NCI-H187 (cell line): ENCODE measurements at places on chromosomes 7 and 10.

- no peak for DNase-seq
These were observed 906.7 kb upstream of the CELF2 start for GRCh38 chr10:10110844-10111490.

DNA sequence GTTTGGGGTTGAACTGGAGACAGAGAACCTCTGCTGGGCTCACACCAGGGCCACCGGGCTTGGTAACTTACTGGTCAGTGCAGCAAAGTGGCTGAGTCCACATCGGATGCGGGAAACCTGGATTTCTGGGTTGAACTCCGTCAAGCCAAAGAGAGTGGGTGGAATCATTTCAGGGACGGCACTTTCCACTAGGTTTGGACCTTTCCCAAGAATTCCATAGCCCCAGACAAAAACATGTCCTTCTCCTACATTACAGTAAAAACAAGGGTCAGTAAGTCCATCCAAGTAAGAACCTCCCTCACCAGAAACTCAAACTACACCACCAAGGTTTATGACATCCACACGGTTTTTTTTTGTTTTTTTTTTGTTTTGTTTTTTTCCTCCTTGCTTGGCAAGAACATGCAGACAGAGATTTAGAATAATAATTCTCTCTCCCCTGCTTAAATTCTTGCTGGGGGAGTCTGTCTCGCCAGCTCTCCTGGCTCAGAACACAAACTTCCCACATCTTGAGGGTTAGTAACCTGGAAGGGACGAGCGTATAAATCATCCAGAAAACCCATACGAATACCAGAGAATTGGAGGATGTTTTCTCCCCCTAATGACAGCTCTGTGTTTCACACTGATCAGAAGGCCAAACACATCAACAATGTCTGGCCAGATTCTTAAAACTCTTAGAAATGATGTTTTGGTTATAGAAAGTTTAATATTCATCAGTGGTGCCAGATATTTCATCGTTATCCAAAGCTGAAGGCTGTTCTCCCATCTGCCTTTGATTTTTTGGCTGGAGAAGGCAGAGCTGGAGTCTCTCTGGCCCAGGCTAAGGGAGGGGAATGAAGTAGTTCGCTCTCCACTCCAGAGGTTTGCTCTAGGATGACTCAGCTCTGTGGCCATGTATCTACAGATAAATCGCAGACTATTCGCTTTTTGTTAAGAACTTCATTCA, 17.5 kb downstream of the RCC1L start:
- no peak for DNase-seq

- no peak for DNase-seq
These were observed 259.8 kb downstream of the GLI3 start for GRCh38 chr7:41977151-41977651.

- no peak for DNase-seq
These were observed 649.6 kb downstream of the LRMDA start for GRCh38 chr10:76080991-76081390.

- DNase-seq = no peak
These were observed 219.6 kb upstream of the SHH start for GRCh38 chr7:156031679-156032478.

DNA sequence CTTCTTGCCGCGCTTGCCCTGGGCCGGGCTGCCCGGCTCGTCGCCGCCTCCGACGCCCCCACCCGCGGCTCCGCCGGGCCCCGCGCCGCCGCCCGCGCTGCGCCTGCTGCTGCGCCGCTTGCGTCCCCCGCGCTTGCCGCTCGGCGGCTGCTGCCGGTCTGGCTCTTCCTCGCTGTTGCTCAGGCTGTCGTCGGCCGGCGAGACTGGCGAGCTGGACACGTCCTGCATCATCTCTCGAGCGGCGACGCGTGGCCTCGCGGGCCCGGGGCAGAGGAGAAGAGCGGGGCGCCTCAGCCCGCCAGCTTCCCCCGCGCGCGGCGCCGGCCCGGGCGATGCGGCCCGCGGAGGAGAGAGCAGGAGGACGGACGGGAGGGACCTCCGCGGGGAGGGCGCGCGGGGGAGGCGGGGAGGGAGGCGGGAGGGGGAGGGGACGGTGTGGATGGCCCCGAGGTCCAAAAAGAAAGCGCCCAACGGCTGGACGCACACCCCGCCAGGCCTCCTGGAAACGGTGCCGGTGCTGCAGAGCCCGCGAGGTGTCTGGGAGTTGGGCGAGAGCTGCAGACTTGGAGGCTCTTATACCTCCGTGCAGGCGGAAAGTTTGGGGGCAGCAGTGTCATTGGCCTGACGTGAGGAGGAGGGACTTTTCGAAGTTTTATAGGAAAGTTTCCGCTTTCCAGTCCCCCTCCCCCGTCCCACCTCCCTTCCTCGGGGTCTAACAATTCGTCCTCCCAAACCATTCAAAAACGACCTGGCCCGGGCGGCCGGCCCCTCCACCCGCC, at the start of gene TWIST1:
Gene TWIST1, minus strand, starts transcription at position 546 of the 779 bp plus-strand sequence. Its CDS starts 315 bp downstream, at position 231.
- no peak for DNase-seq

DNA sequence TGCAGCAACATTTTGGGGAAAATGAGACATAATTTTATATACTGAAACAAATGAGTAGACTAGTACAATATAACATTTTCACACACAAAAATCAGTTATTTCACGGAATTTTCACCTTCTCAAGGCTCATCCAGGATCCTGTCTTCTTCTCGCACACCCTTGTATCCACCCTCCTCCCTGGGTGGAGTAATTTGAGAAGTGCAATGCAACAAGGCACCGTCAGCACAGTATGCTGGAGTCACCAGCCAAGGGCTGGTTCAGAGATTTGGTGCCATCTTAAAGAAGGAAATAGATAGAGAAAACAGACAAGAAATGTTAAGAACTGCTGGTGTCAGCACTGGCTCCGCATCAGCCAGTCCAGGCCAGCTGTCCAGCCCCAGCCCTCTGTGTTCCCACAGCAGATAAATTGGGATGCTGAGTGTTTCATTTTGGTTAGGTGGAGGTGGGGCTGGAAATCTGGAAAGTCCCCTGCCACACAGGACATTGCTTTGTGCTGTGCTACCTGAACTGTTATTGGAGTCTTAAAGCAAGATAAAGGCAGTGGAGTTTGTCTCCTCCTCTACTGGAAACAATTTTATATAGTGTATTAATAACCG, 176.1 kb downstream of the ABCA13 start:
- no peak for DNase-seq

- no peak for DNase-seq
These were observed 531.7 kb downstream of the DNAJB9 start for GRCh38 chr7:109101332-109101731.

DNA sequence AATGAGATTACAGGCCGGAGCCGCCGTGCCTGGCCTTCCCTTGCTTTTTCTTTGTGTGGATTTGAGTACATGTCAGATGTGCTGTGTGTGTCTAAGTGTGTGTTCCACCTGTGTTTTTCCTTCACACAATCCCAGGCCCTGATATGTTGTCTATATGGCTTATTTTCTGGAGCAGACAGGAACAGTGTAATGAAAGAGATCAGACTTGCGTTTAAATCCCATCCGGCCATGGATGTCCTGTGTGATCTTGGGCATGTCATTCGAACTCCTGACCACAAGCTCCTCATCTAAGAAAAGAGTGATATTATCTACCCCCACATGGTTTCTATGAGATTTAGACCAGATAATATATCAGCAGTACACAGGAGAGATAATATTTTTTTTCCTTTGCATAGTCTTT, 37.2 kb downstream of the APBB1IP start:
- DNase-seq = no peak

DNA sequence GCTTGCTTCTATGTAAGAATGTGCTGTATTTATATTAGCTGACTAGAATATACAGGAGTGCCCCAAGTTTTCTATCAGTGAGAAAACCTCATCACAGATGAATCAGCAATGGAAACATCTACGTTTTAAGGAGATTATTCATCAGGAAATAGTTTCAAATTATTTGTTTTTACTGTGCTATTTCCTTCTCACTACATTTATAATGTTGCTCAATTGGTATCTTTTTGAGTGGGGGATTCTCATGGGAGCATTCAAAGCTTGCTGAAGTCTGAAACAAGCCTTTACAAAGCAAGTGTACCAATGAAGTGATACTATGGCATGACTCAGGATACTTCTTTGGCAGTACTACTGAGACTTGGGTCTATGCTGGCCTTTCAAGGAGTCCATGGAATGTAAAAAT, 191.1 kb upstream of the SLC26A5 start:
- DNase-seq = no peak

- no peak for DNase-seq
These were observed 330.0 kb upstream of the GLI3 start for GRCh38 chr7:42567051-42567450.

DNA sequence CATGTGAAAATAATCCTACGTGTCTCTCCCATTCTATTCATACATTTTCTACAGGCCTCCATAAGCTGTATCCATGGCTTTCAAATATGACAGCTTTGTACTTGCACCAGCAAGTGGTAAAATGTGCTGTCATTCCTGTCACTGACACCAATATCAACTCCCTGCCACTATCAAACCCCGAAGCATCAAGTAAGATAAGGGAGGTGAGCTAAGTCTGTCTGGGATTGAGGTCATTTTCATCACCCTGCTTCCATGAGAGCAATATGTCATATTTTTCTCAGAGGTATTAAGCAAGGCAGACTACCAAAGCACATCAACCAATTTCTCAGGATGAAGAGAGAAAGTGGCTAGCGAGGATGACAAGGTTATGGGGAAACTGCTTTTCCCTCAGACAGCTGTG, 11.1 kb downstream of the GPR22 start:
- no peak for DNase-seq

DNA sequence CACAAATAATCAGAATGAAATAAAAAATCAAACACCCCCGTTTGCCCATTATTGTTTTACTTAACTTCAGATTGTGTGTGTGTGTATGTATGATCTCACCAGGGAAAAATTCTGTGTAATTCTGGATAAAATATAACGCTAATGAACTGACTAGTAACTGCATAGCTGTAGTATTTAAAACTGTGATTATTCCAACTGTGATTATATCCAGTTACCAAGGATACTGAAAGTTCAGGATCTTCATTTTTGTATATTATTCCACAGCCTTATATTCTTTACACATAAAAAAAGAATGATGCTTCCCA, 2.9 kb downstream of the TWIST1 start:
- DNase-seq = no peak

DNA sequence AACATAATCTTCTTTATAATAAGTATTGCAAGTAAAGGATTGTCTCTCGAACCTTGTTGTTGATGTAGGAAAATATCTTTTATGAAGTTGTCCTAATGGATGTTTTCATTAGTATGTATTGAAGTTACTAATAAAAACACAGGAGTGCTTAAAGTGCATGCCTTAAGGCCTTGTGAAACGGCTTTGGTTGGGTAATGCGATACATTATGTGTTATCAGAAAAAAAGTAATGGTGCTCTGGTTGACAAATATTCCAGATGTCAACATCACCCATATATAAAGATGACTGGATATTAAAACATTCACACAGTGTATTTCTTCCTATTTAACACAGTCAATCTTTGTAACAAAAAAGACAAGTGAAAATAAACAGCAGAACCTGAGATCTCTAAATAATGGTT, 310.7 kb downstream of the PRKG1 start:
- no peak for DNase-seq

DNA sequence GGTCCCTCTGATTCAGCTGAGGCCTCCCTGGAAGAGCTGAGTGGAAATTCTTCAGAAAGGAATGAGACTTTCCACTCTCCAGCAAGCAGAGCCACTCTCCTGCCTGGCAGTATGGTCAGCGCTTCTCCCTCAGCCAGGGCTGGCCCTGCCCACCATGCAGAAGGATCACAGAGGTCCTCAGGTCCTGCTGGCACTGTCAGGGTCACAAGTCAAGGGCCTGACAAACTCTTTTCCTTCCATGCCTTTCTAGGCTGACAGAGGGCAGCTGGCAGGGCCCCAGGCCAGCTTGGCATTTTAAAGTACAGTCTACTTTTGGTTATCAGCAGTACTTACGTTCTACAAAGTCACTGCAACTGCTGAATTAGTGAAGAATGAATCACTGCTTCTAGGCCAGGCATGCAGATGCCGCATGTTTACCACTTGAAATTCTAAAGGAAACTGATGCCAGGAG, 119.3 kb upstream of the FRMD4A start:
- no peak for DNase-seq

DNA sequence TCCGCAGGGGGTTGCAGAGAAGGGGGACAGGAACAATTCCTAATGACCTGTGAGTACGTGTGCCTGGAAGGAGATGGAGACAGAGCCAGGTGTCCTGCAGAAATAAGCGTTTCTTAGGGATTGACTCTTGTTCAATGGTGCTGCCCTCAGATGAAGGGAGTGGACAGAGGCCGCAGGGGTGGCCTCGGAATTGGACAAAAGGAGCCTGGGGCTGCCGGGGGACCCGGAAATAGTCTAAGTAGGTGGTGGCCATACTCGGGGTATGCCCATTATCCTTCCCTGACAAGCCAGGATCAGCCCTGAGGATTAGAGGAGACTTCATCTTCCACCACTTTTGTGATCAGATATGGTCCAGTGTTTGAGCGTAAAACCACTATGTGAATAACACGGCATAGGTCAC, 39.2 kb downstream of the ELFN1 start:
- no peak for DNase-seq

DNA sequence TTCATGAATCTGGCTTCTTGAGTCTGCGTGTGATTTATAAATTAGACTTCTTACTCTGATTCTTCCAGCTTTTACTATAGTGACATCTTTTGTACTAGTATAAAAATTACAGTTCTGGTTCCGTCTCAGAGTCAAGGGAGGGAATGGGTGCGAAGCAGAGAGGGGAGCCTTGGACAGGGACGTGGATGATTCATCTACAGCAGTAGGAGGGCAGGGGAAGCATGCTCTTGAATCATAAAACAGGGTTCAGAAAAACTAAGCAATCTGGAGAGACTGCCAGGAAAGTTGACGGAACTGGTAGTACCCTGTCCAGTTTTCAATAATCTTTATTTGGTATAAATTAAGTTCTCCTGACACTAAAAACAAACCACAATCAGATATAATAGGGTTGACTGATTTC, 58.1 kb downstream of the ITGA8 start:
- DNase-seq = no peak

GRCh38 chr7:19290066-19290465, 144.8 kb upstream of the FERD3L start:
- DNase-seq = no peak

- DNase-seq = no peak
These were observed 135.2 kb upstream of the C1QL3 start for GRCh38 chr10:16656895-16657294.

- DNase-seq = no peak
These were observed 36.9 kb downstream of the ELFN1 start for GRCh38 chr7:1706721-1707613.

DNA sequence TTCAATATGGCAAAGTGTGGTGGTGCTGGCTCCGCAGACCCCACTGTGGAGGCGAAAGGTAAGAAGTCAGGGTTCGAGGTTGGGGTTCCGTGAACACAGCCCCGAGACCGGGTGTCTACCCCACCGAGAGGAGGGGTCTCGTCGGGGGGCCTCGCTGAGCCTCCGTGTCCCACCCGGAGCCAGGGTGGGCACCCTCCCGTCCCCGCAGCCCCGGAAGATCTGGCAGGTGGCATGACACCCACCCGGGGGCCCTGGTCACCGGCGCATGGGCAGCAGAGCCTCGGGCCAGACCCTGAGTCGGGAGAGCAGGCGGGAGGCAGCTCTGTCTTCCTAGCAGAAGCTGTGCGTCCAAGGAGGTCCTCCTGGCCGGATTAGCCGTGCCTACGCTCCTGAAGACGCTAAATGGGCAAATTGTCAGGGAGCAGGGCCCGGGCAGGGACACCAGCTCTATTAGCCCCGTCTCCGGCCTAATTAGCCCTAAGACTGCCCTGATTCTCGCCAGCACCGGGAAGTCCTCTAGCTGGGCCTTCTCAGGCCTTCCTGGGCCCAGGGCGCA, 56.4 kb downstream of the UNCX start:
- no peak for DNase-seq
